Neuronal stem cell (in vitro differentiated cells): ENCODE measurements at places on chromosomes 4 and X.
A peak's percentile ranks its signal among the peaks of the same experiment; 100 is the strongest.

DNA sequence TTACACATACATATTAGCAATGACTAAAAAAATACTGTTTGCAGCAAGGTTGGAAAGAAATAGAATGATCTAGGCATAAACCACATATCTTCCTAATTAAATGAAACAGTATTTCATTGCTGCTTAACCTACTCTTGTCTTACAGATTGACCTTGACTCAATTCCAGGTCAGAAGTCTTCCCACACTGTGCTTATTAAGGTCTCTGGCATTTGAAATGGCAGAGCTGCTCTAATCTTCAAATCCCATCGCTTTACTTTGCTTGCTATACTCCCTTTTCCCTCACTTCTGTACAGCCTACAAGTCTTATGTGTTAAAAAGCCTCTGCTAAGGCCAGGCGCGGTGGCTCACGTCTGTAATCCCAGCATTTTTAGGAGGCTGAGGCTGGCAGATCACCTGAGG lies 424.5 kb downstream of the RPA4 start:
- no peak for DNase-seq

GRCh38 chr4:164402554-164402953 lies 351.4 kb upstream of the SMIM31 start:
- no peak for DNase-seq

DNA sequence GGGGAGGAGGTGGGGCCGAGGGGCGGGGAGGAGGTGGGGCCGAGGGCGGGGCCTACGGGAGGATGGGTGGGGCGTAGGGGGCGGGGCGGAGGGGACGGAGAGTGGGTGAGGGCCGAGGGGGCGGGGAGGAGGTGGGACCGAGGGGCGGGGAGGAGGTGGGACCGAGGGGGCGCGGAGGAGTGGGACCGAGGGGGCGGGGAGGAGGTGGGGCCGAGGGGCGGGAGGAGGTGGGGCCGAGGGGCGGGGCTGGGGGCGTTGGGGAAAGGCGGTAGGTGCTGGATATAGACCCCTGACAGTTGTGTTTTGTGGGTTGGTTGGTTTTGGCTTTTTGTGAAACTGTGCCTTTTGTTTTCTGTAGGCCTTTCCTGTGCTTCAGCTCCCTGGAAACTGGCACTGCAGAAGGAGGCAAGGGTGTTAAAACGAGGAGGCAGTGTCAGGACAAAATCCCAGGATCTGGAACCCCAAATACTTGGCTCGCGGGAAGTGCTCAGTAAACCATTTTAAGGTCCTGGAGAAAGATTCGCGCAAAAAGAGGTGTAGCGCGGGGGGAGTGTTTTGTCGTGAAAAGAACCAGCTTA lies 580 bp upstream of the MMGT1 start:
- peak; percentile 54 for DNase-seq

DNA sequence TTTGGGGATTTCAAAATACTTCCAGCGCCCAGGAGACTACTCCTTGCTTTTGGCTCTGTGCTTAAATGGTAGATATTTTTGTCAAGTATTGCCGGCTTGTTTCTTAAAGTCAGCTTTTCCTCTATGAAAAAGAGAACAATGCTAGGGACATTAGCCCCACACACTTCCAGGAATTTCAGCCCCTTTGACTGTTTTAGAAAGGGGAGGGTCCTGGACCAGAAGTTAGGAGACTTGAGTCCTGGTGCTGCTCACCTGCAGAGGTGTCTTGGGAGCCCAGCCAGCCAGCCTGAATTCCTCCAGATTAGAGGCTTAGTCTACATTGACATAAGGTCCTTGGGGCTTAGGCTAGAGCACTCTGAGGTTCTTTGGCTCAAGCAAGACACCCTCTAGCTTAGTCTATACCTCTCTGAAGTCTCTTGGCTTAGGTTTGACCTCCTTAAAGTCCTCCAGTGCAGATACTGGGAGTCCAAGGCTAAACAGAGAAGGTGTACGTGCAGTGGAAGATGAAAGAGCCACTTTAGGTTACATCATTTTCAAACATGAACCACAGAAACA lies 1.6 kb upstream of the SETD7 start:
- no peak for DNase-seq

DNA sequence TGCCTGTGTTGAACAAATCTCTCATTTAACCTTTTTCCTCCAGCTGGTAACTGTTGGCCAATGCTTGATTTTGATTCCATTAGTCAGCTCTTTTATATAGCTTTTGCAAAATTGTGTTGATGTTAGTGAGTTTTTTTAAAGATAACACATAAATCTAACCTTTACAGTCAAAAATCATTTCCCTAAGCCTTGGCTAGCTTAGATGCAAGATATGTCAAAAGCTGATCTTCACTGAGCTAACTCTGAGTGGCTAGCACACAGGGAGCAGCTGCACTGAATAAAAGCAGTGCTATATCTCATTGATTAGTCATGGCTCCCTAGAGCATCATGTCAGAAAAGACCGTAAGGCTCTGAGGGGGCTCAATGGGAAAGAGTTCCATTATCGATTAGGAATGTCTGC lies 78.7 kb downstream of the PPARGC1A start:
- no peak for DNase-seq

DNA sequence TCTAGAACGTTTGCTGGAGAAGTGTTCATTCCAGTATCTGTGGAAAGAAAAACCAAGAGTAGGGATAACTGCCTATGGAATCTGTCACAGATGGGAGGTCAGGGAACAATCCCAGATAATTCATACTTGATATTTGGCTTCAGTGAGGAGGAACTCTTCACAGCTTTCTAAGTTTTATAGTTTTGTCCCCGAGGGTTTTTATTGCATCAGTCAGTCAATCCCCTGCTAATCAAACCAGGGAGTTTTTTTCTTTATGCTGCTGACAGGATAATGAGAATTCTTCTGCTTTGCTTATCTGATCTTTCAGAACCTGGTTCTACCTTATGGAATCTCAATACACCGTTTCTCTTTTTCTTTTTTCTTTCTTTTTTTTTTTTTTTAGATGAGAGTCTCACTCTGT lies 633 bp upstream of the TRIML2 start:
- no peak for DNase-seq

- DNase-seq: no peak
These were observed 171.8 kb upstream of the PACRGL start for GRCh38 chr4:20528508-20528907.

DNA sequence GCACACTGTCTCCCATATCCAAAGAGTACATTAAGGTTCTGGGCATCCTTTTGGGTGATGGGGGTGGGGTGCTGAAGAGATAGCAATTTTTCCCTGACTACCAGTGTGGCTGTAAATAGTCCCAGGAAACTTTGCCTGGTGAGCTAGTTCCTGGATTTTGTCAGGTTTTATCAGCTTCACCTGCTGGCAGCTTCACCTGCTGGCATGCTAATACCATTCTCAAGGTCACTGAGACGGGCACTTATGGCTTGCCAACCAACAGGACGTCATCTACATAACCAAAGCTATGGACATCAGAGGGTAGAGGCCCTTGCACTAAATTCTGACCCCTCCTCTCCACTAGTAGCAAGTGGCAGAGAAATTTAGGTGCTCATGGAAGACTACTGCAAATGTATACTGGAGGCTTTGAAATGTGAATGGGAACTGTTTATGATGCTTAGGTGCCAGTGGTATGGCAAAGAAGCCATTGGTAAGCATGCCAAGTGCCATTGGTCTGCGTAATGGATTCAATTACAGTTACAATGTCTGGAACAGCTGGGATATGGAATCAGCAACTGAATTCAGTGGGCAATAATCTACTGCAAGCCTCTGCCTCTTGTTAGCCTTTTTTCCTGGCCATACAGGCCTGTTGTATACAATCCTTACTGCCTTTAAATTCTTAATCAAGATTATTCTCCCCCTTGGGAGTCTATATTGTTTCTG lies 71.6 kb upstream of the SH3RF1 start:
- no peak for DNase-seq

DNA sequence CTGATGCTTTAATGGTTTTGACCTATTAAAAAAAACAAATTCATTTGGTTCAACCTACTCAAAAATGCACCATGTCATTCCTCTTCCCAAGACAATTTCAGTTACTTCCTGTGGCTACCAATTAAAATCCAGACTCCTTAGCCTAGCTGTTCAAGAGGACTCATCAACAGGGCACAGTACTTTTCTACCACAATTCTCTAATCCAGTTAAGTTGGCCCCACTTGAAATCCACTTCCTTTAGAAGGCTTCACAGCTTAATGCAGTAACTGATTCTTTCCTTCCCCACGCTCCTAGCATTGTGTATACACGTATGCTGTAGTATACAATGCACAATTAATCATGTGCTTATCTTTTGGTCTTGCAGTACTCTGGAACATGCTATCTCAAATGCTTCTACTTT lies 129.8 kb downstream of the UGT8 start:
- no peak for DNase-seq

DNA sequence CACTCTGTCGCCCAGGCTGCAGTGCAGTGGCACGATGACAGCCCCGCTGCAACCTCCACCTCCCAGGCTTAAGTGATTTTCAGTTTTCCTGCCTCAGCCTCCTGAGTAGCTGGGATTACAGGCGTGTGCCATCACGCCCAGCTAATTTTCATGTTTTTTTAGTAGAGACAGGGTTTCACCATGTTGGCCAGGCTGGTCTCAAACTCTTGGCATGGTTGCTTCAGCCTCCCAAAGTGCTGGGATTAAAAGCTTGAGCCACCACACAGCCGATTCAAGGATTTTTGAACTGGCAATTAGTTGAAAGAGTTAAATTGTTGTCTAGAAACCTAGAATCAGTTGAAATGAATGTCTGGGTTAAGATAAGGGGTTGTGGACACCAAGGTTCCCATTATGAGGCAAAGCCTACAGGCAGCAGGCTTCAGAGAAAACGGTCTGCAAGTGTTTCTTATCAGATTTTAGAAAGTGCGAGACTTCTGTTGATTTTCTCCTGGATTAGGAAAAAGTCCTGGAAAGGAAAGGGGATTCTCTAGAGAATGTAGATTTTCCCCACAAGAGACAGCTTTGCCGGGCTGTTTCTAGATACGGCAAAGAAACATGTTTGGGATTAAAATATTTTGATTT lies 8.3 kb upstream of the CCNI start:
- no peak for DNase-seq

GRCh38 chr4:166501941-166502382 lies 628.9 kb downstream of the TLL1 start:
- peak; percentile 14 for DNase-seq

- DNase-seq: no peak
These were observed 40.8 kb downstream of the CLCN4 start for GRCh38 chrX:10197279-10198210.

DNA sequence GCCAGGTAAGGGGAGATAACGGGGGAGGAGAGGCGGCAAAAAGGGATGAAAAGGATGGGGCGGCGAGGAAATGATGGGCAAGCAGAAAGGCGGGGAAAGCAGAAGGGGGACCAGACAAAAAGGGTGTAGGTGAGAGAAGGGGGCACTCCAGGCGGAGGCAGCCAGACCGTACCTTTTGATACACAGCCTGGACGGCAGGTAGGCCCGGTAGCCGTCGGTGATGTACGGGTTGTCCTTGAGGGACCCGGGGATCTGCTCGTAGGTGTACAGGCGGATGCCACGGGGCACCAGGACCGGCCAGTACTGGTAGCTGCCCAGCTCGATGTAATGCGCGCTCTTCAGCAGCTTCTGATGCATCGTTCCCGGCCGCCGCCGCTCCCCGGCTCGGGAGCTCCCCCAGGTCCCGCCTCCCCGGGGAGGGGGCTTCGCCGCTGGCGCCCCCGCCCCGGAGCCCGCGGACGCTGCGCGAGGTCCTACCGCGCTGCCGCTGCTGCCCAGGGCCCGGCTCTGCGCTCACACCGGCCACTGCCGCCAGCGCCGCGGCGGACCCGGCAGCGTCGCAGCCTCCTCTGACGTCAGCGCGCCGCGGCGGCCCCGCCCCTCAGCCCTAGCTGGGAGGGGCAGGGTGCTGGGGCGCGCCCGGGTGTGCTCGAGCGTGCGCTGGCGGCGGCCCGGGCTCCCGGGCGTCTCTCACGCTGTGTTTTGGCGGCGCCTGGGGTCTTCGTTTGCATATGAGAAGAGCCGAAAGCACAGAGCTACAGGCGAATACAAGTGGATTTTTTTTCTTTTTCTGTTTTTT lies at the start of gene PAQR3:
TSS of gene PAQR3 (minus strand) at position 571 of the 799 bp plus-strand sequence. CDS start at position 357, 214 bp downstream.
- peak; percentile 82 for DNase-seq

- DNase-seq: no peak
These were observed 8.6 kb downstream of the NOP14 start for GRCh38 chr4:2954358-2955185.

- DNase-seq: no peak
These were observed 169.8 kb downstream of the BTC start for GRCh38 chr4:74624351-74625151.

GRCh38 chr4:59565836-59566235 lies 1634.3 kb upstream of the ADGRL3 start:
- DNase-seq: no peak

DNA sequence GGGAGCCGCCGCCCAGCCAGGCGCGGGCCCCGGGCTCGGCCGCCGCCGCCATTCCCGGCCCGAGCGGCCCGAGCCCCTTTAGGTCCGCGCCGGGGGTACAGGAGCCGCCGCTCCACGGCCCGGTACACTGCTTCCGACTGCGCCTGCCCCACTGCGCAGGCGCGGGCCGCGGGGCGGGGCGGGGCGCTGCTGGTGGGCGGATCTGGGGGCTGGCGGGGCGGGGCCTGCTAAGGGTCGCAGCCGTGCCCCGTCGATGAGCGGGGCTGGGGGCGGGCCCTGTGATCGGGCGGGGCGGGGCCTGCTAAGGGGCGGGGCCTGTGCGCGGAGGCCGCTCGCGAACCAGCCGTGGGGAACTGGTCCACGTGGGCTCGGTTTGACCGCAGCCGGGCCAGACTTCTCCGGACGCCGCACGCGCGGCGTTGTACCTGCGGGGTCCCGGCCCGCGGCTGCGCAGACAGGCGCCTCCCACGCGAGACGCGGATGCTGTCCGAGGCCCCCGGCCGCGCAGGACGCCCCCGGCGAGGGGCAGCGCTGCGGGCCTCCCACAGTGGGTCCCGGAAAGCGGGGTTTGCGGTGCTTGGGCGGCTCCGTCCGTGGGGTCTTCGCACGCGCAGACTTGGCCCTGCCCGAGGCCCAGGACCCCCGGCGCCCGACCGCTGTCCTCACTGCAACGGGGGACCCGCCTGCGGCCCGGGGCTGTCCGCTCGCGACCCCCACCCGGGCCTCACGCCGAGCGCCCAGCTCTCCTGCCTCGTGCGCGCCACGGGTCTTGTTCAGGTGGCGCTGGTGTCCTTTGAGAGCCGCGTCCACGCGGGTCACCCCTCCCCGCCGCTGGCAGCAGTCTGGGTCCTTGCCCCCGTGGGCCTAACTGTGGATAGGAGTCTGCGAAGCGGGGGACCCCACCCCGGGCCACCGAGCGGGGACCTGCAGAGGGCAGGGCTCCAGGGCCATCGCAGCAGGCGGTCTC lies at the start of gene DGKQ:
TSS of gene DGKQ (minus strand) at position 139 of the 967 bp plus-strand sequence. CDS start at position 52, 87 bp downstream.
- peak; percentile 83 for DNase-seq

- no peak for DNase-seq
These were observed 52.7 kb downstream of the COX7B2 start for GRCh38 chr4:46856333-46856732.
